ENCODE measurements at places on chromosomes 5 and 9.
A peak's percentile ranks its signal among the peaks of the same experiment; 100 is the strongest.

DNA sequence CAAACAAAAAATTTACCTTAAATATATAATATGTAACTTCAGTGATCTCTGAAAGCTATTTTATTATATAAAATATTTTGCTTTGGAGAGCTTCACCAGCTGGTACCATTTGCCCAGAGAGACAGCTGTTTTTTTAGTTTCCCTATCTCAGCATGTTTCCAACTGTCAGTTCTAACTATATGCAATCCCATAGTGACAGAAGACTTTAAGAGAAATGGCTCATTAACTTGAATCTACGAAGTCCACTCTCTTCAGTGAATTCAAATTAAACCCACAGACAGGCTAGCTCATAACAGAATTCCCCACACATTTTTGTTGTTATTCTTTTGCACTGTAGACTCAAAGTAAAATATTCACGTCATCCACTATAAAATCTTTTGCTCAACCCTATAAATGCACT lies 251.8 kb upstream of the POU5F2 start:
- DNase-seq = no peak

DNA sequence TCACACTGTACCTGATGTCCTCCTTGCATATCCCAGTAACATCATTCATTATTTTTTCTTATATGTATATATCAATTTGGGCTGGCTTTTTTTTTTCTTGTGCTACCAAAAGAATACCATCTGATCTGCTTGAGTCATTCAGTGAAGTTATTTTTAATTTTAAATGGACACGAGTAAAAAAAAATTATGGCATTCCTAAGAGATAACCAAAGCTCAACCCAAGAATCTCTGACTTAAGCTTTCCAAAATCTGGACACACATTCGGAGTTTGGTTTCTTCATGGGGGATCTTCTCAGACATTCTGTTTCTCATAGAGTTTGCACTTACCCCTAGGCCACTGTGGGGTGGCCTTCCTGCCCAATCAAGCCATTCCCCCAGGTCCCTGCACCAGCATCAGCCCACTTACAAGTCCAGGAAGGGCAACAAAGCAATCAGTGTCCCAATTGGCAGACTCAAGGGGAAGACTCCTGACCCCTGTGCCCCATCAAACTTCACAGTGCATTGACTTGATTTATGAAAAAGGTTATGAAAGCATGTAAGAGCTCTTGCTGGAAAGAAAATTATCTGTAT lies 49.2 kb upstream of the SPDL1 start:
- no peak for DNase-seq

DNA sequence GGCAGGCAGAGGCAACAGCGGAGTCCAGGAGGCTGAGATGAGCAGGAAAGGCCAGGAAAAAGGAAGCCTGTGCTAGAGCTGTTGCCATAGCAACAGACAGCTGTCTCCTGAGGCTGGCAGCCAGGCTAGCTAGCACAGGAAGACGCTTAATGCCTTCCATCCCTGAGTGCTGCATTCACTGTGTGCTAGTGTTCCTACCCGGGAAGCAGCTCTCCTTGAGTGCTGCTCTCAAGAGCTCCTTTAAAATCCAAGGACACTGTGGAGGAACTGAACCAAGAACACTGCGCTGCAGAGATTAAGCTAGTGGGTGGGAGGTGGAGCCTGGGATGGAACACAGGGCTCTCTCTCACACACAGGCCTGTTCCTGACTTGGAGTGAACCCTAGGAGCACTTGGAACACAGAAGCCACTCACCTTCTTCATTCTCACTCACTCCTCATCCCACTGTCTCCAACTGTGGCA lies 53.5 kb upstream of the IL7R start:
- DNase-seq = no peak

- DNase-seq = peak; percentile 47
Observed at GRCh38 chr5:95870105-95870672, 47.7 kb upstream of the GLRX start.

DNA sequence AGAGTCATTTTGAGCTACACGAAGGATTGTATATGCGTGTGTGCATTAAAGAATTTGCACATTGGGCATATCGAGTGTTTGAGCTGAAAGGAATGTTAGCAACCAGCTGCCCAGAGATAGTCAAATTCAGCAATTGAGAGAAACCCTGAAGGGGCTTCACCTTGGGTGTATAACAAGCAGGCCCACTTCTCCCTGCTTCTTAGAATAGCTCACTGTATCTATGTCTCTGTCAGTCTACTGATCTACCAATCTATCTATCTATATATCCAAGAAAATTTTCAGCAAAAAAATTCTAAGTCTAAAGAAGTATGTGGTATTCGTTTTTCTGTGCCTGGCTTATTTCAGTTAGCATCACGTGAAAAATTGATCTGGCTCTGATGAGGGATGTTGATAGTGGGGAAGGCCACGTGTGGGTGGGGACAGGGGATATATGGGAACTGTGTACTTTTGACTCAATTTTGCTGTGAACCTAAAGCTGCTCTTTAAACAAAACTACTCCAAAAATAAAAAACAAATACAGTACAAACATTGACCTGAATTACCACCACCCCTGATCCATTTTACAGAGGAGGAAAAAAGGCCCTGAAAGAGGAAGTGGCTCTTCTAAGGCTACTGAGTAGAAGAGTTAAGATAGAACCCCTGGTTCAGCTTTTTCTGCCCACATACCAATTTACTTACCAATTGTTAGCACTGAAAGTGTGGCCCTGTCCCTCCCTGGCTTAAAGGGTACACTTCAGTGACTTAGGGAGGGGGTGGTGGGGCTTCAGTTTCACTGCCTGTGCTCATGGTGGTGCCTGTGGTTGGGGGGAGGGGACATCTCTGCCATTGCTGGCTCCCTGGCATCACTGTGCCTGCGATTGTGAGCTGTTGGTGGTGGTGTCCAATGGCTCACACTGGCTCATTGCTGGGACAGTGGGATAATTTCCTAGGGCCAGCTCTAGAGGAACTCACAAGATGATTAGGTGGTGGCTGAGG lies 141.8 kb downstream of the DOCK2 start:
- DNase-seq = no peak

GRCh38 chr9:106961623-106962022 lies 98.7 kb downstream of the ZNF462 start:
- DNase-seq = no peak

DNA sequence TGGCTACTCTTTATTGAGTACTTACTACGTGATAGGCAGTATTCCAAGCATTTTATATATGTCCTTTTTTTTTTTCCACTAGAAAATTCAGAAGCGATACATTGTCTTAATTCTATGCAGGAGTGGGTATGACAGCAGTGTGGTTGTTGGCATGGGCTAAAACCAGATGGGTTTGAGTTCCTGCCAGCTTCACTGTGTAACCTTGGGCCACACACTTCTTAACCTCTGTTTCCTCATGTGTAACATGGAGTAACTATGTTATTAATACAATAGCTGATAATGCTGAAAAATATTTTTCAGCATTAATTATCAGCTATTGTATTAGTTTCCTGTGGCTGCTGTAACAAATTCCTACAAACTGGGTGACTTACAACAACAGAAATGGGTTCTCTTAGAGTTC lies 12.0 kb downstream of the SNX18 start:
- no peak for DNase-seq

GRCh38 chr9:93091453-93092081 lies 4.5 kb upstream of the CARD19 start:
- DNase-seq = peak; percentile 76

- no peak for DNase-seq
Observed at GRCh38 chr5:166962461-166962860, 1329.0 kb upstream of the WWC1 start.

GRCh38 chr5:207599-207998 lies 10.4 kb downstream of the CCDC127 start:
- DNase-seq = no peak

GRCh38 chr5:5421149-5421960 lies 1.1 kb upstream of the ICE1 start:
- DNase-seq = no peak

DNA sequence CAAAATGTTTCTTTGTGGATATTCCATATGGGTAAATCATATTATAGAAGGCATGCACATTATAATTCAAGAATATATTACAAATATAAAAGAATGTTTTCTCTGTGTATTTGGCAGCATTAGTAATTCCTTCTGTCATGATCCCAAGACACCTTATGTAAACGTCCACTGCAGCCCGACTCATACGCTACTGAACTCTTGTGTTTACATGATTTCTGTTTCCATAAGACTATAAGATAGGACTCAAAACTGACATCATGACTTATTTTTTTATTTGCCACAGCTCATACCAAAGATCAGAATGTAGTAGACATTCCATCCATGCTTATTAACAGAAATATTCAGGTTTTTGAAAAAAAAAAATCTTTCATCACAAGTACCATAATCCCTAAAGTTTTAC lies 234.1 kb downstream of the AP3B1 start:
- no peak for DNase-seq

DNA sequence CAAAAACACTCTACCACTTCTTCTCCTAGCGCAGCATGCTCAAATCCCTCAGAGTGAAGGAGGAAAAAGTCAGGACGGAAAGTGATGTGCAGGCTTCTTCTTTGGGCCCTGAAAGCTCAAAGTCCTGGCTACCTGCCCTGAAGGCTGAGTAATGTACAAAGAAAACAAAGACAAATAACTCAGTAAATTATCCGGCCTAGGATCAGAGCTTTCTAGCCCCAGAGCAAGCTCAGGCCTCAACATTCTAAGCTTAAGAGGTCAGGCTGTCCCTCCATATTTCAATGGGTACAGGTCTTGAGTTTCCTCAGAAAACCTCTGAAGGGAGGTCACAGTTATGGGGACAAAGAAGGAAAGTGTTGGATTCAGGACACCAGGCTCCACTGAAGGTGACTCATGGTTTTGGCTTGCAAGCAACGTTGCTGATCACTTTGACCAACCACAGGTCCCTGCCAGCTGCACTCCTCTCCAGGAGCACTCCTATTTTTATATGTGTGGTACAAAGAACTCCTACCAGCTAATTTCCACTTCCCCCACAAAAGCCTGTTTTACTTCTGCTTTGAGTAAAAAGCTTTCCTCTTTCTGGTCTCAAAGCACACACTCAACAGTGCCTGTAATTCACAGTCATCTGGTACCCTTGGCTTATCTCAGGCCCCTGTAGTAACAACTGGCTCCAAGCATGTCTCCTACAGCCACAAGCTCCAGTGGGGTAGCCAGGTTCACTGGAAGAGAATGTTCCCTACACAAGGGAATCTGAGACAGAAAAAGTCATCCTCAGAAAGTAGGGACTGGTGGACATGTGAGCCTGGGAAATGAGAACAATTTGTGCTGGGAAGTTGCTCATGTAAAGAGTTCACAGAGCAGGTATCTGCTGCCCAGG lies 115.7 kb downstream of the UGCG start:
- DNase-seq = no peak

- no peak for DNase-seq
Observed at GRCh38 chr9:83231039-83231438, 168.1 kb upstream of the RASEF start.

GRCh38 chr5:68254810-68255209 lies 39.3 kb downstream of the PIK3R1 start:
- no peak for DNase-seq

GRCh38 chr9:81480828-81481604 lies 208.3 kb downstream of the TLE1 start:
- DNase-seq = no peak

- no peak for DNase-seq
Observed at GRCh38 chr5:33338336-33339110, 102.2 kb upstream of the TARS1 start.

Measured in stimulated activated CD4-positive, alpha-beta T cell treated with anti-CD3 and anti-CD28 coated beads, Interleukin-15, amount 100 ng/mL, for 48 hours (primary cell).